EL (cell line): ENCODE measurements at places on chromosomes 4 and X.

- DNase-seq: no peak
Measured at GRCh38 chr4:155676430-155676825, 9.8 kb downstream of the GUCY1A1 start.

GRCh38 chr4:145298885-145299284 lies 118.5 kb upstream of the OTUD4 start:
- no peak for DNase-seq

DNA sequence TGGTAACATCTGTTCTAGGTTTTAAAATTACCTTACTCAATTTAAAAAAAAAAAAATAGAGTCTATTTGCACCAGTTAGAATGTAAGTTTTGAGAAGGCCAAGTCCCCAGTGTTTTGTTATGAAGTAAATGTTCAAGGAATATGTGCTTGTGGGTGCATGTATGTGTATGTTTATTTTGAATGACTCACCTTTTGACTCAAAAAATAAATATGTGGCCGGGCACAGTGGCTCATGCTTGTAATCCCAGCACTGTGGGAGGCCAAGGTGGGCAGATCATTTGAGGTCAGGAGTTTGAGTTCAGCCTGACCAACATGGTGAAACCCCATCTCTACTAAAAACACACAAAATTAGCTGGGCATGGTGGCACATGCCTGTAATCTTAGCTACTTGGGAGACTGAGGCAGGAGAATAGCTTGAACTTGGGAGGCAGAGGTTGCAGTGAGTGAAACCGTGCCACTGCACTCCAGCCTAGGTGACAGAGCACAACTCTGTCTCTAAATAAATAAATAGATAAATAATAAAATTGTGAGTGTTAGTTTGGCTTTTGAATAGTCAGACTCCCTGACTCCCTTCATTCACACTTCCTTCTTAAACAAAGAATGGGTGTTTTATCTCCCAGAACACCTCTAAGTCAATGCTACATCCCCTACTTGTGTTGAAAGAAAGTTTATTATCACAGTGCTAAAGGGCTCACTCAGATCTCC lies 511.3 kb upstream of the PCDH7 start:
- DNase-seq: peak; percentile 63

- DNase-seq: no peak
Measured at GRCh38 chr4:139368998-139369397, 66.7 kb upstream of the NDUFC1 start.

- DNase-seq: no peak
Measured at GRCh38 chr4:84718699-84719098, 135.8 kb downstream of the CDS1 start.

DNA sequence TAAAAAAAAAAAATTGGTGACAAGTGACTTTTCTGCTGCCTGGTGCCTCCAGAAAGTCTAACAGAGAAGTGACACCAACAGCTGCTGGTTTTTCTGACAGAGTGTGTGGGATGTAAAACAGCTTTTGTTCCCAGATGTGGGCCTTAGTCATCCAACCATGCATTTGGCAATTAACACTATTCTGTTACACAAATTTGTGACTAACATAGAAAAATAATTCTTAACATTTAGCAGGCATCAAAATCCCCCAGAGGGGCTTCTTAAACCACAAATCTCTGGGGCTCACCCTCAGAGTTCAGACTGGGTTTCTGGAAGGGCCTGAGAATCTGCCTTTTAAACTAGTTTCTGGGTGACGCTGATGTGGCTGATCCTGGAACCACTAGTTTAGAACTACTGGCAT lies 100.5 kb upstream of the PCDH7 start:
- DNase-seq: no peak

DNA sequence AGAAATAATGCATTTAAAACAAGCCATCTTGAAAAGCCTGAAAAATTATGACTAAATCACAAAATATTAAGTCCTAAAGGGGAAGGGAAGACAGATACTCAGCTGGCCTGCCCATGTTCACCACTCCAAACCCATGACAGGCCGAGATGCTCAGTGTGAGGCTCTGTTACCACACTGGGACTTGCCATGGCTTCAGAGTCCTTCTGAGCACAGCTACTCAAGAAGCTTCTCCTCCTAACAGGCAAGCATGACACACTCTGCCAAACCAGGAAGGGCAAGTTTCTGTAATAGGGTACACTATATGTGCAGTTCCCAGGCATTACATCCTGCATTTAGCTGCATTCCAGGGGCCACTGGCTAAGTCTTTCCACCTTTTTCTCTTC lies 34.0 kb upstream of the CYBB start:
- no peak for DNase-seq

DNA sequence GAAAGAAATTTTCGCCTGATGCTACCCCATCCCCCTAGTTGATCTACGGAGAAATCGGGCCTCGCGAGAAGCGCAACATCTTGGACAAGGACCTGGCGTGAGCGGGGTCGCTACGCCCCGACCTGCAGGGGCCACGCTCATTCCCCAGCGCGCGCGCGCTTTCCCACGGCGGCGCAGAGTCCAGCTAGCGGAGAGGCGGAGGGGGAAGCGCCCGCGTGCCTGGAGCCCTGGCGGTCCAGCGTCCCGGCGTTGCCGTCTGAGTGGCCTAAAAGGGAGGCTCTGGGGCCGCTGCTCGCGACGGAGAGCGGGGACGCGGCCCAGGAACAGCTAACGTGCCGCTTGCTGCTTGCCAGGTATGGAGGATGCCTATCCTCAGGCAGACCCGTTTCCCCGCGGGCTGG lies 6.0 kb upstream of the SOX3 start:
- no peak for DNase-seq

GRCh38 chr4:2281575-2282343 lies 19.9 kb upstream of the MXD4 start:
- no peak for DNase-seq

GRCh38 chr4:96248225-96248624 lies 408.3 kb downstream of the PDHA2 start:
- no peak for DNase-seq

DNA sequence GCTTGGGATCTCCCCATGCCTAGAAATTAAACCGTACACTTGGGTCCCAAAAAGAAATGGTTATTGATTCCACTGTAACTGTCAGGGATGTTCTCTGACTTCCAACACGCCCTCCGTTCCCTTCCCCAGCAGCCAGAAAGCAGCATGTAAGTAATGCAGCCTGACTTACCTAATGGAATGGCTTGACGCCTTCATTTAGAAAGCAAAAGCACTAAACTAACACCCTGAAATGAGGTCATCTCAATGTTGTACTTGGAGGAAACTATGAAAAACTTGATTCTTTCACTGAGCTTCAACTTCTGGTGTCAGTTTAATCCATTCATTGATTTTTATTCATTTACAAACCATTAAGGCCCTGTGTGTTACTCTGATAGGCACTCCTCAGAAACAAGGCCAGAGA lies 110.8 kb upstream of the NOCT start:
- DNase-seq: no peak

GRCh38 chr4:105462576-105462975 lies 11.3 kb downstream of the PPA2 start:
- DNase-seq: no peak

GRCh38 chrX:74506317-74507115 lies 85.2 kb downstream of the SLC16A2 start:
- DNase-seq: no peak

DNA sequence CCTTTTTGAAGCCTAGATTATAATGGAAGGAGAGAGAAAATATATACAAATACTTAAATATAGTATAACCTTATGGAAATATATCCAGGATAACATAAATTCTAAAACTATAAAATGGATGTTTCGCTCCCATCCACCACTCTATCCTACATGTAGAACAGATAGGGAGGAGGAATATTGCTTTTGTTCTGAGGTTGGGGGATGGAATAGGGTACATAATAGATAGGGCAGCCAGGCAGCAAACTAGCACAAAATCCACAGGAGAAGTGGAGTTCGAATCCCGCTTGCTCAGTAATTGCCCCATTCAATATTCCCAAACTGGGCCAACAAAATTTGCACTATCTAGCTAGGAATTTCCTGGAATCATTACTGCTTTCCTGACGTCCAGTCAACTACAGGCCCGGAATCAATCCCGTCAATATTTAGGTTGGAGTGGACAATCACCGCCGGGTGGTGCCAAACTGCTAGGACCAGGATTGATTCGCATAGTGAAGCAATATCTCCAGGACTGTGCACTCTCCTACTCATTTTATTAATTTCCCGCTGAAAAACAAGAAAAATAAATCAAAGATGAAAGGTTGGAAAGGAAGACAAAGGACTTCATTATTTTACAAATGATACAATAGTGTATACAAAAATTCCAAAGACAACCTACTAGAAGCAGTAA lies 40.4 kb upstream of the PAPSS1 start:
- peak; percentile 18 for DNase-seq

DNA sequence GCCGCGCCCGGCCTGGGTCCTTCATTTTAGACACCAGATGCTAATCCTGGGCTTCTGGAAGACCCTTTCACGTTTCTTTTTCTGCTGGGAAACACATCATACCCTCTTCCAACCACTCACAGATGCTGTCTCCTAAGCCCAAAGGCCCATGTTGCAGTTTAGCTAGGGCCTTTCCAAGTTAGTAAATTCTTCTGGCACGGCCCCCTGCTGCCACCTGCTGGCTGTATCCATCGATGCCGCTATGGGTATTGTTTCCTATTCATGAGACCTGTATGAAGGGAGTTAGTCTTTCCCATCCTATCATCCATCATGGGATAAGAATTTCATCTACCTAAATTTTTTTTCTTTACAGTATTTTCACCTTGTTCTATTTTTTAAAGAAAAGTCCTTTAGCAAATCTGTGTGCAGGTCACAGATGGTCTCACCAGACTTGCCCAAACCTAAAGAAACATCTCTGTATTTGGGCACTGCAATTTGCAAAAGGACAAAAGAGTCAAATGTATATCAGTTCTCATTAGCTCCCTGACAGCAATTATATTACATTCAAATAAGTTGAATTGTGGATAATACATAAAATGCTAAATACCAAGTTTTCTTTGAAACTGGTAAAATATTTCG lies 37.8 kb upstream of the SLC9A7 start:
- DNase-seq: peak; percentile 61

GRCh38 chrX:138917781-138918180 lies 206.3 kb upstream of the FGF13 start:
- no peak for DNase-seq

DNA sequence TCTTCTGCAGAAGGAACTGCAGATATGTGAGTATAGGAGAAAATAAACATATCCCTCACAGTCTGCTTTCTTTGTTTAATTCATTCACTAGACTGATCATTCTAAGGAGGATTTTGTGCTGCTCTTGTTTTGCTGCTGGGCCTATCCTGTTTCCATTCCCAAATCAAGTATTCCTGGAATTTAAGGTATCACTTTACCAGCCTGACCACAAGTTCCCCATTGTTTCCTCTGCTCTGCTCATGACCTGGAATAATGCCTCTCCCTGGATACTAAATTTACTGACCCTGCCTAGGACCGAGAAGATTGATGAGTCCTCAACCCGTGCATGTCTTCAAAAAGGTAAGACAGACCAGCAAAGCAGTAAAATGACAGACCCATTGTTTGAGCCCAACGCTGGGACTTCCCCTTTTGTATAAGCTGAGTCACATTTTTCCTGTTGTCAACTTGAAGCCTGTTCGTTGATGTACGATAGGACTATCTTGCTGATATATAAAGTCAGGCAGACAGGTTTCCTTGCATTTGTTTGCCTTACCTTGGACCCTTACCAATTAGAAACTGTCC lies 85.5 kb upstream of the TET2 start:
- DNase-seq: peak; percentile 10

GRCh38 chr4:89363786-89364185 lies 56.2 kb upstream of the GPRIN3 start:
- DNase-seq: no peak

DNA sequence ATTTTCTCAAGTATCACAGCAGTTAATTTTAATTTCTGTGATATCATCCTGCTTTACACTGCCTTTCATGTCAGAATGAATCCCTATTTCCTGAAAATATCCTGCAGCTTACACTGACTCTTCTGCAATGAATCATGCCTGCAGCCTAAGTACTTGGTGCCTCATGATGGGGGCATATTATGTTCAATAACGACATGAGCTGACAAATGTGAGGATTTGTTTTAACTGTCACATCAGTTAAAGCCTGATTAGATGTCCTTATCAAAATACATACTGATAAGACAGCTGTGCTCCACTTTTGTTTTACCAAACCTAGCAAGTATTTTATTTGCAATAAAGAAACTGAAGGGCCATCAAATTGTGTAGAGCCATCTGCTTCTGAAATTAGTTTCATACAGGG lies 359.9 kb upstream of the AGA start:
- DNase-seq: no peak

- DNase-seq: no peak
Measured at GRCh38 chr4:74658116-74658515, 136.2 kb downstream of the BTC start.

DNA sequence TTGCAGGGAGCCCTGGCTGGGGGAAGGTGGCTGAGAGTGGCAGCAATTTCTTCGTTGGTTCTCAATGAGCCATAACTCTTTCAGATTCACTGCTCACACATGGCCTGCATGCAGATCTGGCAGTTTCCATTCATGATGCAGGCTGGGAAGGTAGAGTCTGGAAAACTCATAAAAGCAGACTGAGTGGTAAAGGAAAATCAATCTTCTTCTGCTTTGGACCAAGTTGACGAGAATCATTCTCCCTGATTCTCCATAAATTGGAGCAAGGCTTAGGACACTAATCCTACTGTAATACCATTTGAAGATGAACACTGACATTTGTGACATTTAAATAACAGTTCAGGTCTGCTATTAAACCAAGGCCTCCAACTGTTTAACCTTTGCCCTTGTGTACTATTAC lies 35.3 kb upstream of the HAND2 start:
- no peak for DNase-seq

GRCh38 chrX:68203211-68203610 lies 230.1 kb downstream of the OPHN1 start:
- DNase-seq: no peak

DNA sequence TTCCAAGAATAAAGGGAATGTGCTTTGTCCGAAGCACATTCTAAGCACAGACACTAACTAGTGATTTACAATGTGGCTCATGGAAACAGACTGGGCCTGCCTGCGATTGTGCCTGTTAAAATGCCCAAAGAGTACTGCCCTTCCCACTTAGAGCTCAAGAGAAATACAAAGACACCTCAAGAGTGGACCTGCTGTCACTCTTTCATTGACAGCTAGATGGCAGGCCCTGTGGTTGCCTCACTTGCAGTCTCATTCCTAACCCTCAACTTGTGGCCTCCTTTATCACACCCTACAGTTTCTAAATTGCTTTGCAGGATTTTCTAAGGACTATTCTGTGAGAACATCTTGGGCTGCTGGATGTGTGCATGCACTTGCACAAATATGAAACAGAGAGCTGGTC lies 331.0 kb upstream of the EMCN start:
- no peak for DNase-seq

GRCh38 chrX:104745152-104745551 lies 179.2 kb downstream of the IL1RAPL2 start:
- DNase-seq: no peak

- DNase-seq: peak; percentile 35
Measured at GRCh38 chrX:78104447-78105176, 564 bp downstream of the PGK1 start.

- no peak for DNase-seq
Measured at GRCh38 chr4:121070274-121070673, 2.1 kb downstream of the NDNF start.

GRCh38 chr4:124025000-124025399 lies 628.4 kb downstream of the SPRY1 start:
- DNase-seq: no peak
